NT2/D1 (cell line): ENCODE measurements at places on chromosomes 3 and 15.

DNA sequence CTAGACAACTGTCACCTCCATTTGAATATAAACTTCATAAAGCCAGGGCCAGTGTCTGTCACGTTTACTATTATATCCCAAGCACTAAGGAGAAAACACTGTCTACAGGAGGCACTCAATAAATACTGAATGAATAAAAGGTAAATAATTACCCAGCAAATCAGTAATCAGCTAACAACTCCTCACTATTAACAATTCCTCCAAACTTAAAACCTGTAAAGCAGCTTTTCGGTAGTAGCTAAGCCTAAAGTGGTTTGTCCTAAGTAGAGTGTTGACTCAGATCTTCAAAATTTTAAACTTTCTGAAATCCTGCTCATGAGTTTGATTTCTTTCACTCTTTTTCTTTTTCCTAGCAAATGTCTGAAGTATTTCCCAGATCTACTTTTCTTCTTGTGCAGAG, 39.9 kb downstream of the C3orf80 start:
- no peak for DNase-seq

- no peak for DNase-seq
Observed at GRCh38 chr3:145286937-145287336, 874.0 kb downstream of the PLOD2 start.

DNA sequence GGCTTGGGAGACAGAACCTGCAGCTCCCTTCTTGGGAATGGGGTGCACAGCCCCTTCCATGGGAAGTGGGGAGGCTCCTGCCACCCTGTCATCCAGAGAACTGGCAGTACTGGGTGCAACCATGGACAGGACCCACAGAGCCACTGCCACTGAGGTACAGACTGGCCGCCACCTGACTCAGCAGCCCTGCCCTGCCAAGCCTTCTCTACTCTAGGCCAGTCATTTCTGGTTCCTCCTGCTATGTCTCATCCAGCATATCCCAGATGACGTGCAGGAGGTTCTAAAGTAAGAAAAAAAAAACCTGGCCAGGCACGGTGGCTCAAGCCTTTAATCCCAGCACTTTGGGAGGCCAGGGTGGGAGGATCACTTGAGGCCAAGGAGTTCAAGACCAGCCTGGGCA, 76.9 kb upstream of the RPL32 start:
- DNase-seq, result no peak

GRCh38 chr3:178603735-178604134, 67.5 kb downstream of the KCNMB2 start:
- no peak for DNase-seq

- DNase-seq, result no peak
Observed at GRCh38 chr3:126107203-126107939, 23.4 kb upstream of the SLC41A3 start.

- peak; percentile 87 for DNase-seq
Observed at GRCh38 chr3:195119461-195120266, 151.3 kb downstream of the XXYLT1 start.

- no peak for DNase-seq
Observed at GRCh38 chr3:32818970-32819511, 1.2 kb downstream of the TRIM71 start.

GRCh38 chr15:82916161-82916952, 36.2 kb downstream of the HOMER2 start:
- no peak for DNase-seq

- DNase-seq, result no peak
Observed at GRCh38 chr3:179840985-179841384, 188.1 kb downstream of the USP13 start.

GRCh38 chr3:38177181-38177580, 11.8 kb downstream of the OXSR1 start:
- DNase-seq, result no peak

- no peak for DNase-seq
Observed at GRCh38 chr15:52557274-52557641, 11.6 kb downstream of the ARPP19 start.

- peak; percentile 42 for DNase-seq
Observed at GRCh38 chr15:31740203-31740602, 290.1 kb upstream of the CHRNA7 start.

DNA sequence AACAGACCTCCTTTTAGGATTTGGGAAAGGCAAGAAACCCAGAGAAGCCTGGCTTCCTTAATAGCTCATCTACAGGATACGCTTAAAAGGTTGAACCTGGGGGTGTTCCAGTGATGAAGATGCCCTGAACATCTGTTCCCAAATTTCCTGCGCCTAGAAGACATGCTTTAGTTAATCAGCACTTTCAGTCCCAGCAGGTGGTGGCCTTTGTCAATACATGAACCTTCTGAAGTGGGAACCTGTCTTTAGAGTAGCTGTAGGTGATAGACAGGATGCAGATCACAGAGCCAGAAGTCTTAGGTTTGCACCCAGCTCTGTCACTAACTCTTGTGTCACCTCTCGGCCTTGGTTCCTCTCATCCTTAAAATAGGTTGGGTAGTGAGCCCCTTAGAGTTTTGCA, 149.7 kb upstream of the SYNPR start:
- DNase-seq, result no peak

- DNase-seq, result peak; percentile 2
Observed at GRCh38 chr3:106699122-106699521, 678.1 kb upstream of the CCDC54 start.

DNA sequence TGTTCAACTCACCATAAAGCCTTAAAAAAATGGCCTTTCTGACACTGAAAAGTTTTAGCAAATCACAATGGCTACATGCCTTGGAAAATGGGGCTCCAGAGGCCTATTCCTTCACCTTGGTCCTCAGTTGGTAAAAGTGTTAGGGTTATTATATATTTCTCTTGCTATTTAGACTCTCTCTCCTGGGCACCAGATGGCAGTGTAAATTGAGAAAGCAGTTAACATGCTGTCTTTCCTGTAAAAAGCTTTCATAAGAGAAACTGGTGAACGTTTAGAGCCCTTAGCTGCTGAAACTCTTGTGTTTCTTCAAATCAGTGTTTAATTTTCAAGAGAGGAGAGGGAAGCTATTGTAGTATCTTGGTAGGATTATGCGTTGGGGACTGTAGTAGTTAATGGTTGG, 89.9 kb downstream of the LRTM1 start:
- no peak for DNase-seq

- no peak for DNase-seq
Observed at GRCh38 chr3:195458316-195458717, 15.5 kb upstream of the ACAP2 start.

DNA sequence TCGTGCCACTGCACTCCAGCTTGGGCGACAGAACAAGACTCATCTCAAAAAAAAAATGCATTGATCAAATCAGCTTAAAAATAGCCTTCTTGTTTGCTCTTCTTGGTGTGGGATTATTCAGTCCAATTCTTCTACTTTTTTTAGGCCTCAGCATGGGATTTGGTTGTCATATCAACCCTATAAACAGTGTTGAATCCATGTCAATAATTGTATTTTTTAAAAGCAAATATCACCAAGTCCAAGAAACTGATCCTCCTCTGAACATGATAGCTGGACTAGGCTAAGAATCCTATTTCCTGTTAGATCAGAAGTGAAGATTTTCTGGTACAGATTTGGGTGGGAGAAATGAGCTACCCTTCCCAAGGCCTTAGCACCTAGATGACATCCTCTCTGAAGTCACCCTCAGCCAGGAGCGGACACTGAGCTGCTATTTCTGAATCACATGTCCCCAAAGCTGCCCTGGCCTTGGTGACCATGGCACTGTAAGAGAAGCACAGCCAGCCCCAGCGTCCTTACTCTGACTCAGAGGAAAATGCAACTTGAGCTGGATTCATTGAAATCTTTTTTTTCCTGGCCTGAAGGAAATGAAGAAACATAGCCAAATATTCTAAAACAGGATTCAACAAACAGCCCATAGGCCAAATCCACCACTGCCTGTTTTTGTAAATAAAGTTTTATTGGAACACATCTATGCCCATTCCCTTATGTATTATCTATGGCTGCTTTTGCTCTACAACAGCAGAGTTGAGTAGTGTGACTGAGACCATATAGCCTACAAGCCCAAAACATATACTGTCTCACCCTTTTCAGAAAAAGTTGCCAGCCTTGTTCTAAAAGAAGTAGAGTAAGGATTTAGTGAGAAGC, 215.9 kb upstream of the CTDSPL start:
- no peak for DNase-seq

- no peak for DNase-seq
Observed at GRCh38 chr3:177606891-177607290, 409.6 kb upstream of the TBL1XR1 start.

DNA sequence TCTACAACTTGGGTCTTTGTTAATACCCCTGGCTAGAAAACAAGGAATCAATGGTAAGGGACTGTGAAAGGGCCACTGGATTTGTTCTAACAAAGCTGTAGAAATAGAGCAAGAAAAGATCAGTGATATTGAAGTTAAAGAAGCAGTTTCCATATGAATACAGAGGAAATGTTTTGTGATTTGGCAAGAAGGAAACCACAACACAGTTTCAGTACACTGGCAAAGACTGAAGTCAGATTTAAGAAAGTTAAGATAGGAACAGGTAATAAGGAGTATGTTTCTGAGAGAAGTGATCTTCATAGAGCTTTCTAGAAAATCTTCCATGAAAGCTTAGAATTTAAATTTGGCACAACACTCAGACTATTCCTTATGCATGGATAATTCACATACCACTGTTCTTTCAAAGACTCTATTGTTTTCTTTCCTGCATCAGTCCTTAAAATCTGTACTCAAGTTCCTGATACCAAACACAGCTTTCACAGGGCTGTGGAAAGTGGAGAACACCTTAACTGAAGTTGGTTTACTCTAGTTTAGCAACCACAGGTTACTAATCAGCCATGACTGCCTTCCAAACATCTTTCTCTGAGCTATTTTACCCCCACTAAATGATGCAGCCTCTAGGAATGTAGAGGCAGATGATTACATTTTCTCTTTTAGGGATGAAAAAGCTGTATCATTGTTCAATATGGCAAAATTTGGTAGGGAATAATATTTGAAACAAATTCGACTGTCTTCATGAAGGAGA, 32.4 kb upstream of the ALCAM start:
- DNase-seq, result no peak

- DNase-seq, result no peak
Observed at GRCh38 chr15:101384276-101384675, 89.2 kb upstream of the SNRPA1 start.

- no peak for DNase-seq
Observed at GRCh38 chr3:17081520-17081919, 196.8 kb downstream of the PLCL2 start.

DNA sequence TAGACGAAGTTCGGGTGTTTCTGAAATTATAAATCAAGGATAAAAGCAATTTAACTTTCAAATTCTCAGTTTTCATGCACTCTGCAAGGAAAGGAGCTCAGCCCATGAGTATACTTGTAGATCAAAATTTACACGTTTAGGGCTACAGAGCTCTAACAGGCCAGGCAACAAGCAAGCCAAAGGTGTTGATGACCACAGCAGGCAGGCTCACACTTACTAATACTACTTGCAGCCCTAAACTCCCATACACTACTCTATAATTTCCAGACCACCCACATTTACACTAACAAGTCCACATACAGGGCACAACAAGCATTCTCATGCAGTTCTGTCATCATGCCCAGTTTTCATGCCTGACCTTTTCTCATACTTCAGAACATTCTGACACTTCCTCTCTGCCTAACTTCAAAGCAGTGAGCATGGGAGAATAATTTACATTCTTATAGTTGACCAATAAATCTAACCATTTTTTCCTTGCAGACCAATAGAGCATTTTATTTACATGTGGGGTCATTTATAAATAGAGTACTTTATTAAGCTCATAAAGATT, 124.7 kb upstream of the FRMD4B start:
- DNase-seq, result no peak

DNA sequence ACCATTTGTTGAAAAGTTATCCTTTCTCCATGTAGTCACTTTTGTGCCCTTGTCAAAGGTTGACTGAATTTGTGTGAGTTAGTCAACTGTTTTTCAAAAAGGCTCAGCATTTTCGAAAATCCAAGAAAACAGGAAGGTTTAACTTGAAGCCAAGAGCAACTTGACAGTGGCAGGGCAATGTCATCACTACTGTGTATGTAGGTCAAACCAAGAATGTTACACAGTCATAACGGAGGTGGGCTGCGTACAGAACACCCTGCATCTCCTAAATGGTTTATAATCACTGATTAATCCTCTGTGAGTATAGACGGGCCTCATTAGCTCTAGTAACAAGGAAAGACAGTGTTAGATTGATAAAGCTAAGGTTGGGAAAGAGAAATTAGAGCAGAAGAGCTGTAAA, 1064.9 kb downstream of the FHIT start:
- no peak for DNase-seq

DNA sequence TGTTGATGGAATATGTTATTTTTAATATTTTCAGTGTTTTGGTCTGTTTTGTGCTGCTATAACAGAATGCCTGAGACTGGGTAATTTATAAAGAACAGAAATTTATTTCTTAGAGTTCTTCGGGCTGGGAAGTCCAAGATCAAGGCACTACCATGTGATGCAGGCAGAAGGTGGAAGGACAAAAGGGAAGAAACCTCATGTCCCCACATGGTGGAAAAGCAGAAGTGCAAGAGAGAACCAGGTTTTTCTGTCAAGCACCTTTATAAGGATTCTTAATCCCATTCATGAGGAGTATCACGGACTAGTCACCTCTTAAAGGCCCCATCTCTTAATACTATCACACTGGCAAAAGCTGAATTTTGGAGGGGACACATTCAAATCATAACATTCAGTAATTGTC, 57.9 kb upstream of the EPHB3 start:
- no peak for DNase-seq

GRCh38 chr3:52520141-52520667, 13.5 kb downstream of the NT5DC2 start:
- DNase-seq, result no peak

GRCh38 chr3:101643009-101643844, 33.7 kb downstream of the ZBTB11 start:
- DNase-seq, result peak; percentile 52

DNA sequence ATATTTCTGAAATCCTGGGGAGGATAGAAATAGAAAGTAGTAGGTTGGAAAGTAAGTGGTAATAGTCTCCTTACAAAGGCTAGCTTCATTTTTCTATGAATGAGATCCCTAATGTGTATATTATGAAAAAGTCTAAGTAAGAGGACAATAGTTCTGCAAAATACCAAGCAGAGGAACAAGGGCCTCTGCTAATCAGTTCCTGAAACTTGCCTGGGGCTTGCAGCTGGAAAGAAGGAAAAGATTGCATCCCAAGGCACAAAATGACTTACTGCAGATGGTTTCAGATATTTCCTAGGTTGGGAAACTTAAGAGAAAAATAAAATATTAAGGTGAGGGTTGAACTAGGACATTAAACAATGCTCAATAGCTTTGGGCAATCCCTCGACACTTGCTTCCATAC, 293.6 kb downstream of the GAP43 start:
- no peak for DNase-seq

GRCh38 chr15:69172847-69173246, 12.4 kb downstream of the GLCE start:
- DNase-seq, result no peak

- DNase-seq, result no peak
Observed at GRCh38 chr15:66947471-66947870, 117.9 kb upstream of the SMAD3 start.

GRCh38 chr3:101758224-101758623, 20.8 kb upstream of the NXPE3 start:
- no peak for DNase-seq

- no peak for DNase-seq
Observed at GRCh38 chr15:71679793-71680353, 130.5 kb upstream of the NR2E3 start.
